Stimulated activated CD4-positive, alpha-beta T cell treated with anti-CD3 and anti-CD28 coated beads, Interleukin-4, amount 100 ng/mL, for 4 hours (primary cell): ENCODE measurements at places on chromosomes 1 and 21.

DNA sequence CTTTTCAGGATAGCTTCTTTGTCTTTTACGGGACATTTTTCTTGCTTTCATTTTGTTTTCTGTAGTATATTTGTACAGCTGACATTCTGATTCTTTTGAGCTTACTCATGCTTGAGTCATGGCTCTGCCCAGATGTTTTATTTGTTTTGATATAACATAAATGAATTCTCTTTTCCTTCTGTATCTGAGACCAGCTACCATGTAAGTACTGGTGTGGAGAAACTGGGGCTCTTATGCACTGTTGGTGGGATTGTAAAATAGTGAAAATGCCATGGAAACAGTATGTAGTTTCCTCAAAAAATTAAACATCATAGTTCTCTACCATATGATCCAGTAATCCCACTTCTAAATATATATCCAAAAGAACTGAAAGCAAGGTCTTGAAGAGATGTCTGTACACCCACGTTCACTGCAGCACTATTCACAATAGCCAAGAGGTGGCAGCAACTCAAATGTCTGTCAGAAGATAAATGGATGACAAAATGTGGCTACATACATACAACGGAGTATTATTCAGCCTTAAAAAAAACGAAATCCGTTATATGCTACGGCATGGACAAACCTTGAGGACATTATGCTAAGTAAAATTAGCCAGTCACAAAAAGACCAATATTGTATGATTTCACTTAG, 61.4 kb downstream of the EIF2B3 start:
- DNase-seq = no peak

- DNase-seq = no peak
These were observed 385.5 kb downstream of the SMYD3 start for GRCh38 chr1:246121533-246121932.

- no peak for DNase-seq
These were observed 42.3 kb downstream of the TCEANC2 start for GRCh38 chr1:54095546-54096226.

GRCh38 chr1:113511269-113511668, 121.0 kb downstream of the MAGI3 start:
- no peak for DNase-seq

DNA sequence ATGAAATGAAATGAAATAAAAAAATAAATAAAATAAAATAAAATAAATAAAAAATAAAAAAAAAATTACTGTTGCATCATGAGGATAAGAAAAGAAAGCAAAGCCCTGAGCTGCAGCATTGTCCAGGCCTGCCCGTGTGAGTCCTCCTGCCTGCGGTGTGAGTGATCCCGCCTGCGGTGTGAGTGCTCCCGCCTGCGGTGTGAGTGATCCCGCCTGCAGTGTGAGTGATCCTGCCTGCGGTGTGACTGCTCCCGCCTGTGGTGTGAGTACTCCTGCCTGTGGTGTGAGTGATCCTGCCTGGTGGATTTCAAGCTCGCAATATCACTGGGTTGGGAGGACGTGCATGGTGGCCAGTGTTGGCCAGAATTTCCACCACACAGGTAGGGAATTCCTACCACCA, 22.4 kb upstream of the PTTG1IP start:
- no peak for DNase-seq

- no peak for DNase-seq
These were observed 722 bp upstream of the PODN start for GRCh38 chr1:53061123-53061858.

- DNase-seq = no peak
These were observed 67.1 kb downstream of the HIVEP3 start for GRCh38 chr1:41851589-41851988.

DNA sequence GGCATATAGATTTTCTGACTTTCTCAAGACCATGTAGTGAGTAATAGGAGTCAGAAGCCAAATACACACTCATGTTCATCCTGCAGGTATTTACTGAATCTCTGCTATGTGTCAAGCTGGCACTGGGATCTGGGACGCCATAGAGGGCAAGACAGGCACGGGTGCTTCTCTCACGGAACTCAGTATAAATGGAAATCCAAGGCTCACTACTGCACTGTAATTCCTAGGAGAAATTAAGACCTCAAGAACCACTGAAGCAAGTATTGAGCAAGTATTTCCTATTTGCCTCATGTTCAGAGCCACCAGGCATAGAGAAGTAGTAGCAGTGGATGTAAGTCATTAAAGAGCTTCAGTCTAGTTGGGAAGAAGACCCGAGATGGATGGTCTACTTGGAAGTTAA, 38.9 kb downstream of the EIF2D start:
- DNase-seq = no peak

GRCh38 chr1:87916965-87917364, 588.3 kb downstream of the LMO4 start:
- no peak for DNase-seq

DNA sequence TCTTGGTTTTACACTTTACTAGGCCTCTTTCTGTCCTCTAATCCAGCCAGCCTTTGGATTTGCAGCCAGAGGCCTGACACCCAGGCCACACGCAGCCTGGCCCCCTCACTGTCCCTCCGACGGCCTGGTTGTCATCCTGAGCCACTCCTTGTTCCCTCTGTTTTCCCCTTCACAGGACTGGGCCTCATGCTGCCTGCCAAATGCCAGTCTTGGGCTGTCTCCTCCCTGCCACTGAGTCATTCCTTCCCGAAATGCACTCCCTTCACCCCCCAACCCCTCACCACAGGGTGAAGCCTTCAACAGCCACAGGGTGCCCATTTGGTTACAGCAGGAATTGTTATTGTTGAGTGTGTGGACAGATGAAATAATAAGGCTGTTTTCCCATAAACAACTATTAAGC, 21.3 kb downstream of the ACOT11 start:
- DNase-seq = no peak

DNA sequence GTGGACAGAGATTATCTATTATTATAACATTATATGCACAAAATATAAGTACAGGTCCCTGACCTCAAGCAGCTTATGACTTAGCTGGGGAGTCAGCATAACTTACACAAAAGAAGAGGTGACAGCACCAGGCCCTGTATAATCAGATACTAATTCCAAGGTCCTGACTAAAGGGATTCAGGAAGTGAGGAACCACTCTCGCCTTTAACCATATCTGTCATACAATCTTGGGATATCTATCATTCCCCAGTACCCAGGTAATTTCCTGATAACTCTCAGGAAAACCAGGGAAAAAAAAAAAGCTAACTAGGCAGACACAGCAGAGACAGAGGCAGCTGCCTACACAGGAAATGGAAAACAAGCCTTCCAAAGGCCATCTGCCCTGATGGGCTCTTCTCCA, 78.5 kb upstream of the CAMK1G start:
- no peak for DNase-seq

- no peak for DNase-seq
These were observed 113.1 kb downstream of the DNM3 start for GRCh38 chr1:171954361-171954760.

DNA sequence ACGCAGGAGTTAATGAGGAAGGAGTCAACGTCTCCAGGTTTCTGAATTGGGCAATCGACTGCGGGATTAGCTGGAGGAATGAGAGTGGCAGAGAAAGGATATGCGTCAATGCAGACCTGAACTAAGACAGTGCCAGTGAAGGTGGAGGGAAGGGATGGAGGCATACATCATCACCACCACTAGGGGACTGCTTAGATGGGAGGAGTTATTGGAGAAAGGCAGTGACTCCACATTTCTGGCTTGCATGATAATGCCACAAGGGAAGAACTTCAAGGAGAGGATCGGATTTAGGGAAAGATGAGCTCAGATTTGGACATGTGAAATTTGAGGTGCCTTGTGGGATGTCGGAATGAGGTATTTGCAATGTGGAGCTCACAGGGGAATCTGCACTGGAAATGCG, 17.5 kb downstream of the VASH2 start:
- DNase-seq = no peak

- DNase-seq = no peak
These were observed 192.8 kb downstream of the PRDM2 start for GRCh38 chr1:13892671-13893325.

DNA sequence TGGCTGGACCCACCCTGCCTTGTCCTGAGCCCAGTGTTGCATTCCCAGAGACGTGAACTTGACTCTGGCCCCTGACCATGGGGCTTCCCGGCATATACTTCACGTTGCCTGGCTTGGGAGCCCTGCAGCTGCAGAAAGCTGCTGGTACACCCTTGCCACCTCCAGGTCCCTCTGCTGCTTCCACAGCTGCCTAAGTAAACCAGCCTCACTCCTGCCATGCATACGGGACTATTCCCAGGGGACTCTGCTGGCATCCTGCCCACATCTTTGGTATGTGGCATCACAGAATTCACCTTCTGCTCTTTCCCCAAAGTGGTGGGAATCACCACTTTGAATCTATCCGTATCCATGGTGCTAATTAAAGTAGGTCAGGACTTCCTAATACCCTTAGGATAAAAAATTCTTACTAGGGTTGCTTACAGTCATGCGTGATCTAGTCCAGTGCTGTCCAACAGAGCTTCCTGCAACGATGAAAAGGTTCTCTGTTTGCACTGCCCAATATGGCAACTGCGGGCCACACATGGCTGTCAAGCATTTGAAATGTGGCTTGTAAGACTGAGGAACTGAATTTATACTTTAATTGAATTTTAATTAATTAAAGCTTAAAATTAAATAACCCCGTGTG, 203.0 kb downstream of the GRIK3 start:
- no peak for DNase-seq

DNA sequence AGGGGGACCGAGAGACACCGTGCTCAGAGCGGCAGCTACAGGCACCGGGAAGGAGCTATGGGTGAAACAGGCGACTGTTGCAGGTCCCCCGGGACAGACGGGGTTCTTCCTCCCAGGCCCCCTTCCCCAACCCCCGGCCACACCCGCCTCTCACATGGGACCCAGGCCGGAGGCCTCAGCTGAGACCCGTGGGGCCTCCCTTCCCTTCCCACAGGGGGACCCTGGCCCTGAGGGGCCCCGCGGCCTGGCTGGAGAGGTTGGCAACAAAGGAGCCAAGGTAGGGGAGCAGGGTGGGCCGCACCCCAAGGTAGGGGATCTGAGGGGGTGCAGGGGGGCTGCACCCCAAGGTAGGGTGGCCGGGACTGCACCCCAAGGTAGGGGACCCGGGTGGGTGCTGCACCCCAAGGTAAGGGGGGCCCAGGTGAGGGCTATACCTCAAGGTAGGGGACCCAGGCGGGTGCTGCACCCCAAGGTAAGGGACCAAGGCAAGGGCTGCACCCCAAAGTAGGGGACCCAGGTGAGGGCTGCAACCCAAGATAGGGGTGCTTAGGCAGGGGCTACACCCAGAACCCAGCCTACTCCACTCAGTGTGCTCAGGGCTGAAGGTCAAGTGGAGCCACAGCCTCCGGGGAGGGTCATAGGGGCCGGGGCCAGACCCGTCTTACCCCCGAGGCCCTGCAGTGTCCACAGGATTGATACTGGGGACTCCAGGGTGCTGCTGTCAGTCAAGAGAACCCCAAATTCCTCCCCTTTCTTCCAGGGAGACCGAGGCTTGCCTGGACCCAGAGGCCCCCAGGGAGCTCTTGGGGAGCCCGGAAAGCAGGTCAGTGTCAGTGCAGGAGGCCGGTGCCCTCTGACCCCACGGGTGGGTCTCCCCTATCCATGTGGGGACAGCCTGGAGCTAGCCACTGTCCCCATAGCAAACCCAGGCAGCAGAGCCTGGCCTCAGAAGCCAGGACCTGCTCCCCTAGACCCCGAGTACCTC, 22.7 kb downstream of the COL6A2 start:
- peak; percentile 0 for DNase-seq

- DNase-seq = no peak
These were observed 135.7 kb downstream of the C1orf94 start for GRCh38 chr1:34312359-34312758.

DNA sequence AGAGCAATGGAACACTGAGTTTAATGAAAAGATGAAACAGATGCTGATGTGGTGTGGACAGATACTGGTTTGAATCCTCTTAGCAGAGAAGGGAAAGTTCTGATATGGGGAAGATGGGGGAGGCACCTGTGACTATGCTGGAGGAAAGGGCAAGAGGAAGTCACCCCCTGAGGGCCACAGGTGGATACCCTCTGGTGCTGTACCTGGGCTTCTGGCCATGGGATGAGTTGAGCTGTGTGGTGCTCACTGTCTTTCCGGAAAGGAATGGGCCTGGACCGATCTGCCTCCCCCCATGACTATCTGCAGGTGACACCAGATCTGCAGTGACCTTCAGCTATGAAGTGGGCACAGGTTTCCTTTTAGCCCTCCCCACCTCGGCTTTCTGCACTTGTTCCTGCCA, 52.4 kb downstream of the IER5 start:
- DNase-seq = no peak

DNA sequence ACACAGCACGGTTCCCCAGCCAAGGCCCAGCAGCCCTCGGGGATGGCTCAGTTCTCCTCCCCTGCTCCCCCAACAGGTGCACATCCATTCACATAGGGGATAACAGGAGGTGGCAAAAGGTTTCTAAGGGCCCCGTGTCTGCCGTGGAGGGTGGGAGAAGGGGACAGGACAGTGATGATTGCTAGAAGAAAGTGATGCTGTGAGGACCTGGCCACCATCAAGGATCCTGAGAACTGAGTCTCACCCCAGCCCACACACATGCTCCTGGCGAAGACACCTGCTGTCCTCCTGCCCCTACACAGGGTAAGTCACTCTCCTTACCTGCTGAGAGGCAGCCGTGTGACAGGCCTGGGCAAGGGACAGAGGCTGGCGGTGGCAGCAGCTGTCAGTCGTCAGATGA, 54.5 kb downstream of the GNG4 start:
- DNase-seq = no peak

GRCh38 chr1:109928591-109929111, 18.0 kb downstream of the CSF1 start:
- DNase-seq = no peak

DNA sequence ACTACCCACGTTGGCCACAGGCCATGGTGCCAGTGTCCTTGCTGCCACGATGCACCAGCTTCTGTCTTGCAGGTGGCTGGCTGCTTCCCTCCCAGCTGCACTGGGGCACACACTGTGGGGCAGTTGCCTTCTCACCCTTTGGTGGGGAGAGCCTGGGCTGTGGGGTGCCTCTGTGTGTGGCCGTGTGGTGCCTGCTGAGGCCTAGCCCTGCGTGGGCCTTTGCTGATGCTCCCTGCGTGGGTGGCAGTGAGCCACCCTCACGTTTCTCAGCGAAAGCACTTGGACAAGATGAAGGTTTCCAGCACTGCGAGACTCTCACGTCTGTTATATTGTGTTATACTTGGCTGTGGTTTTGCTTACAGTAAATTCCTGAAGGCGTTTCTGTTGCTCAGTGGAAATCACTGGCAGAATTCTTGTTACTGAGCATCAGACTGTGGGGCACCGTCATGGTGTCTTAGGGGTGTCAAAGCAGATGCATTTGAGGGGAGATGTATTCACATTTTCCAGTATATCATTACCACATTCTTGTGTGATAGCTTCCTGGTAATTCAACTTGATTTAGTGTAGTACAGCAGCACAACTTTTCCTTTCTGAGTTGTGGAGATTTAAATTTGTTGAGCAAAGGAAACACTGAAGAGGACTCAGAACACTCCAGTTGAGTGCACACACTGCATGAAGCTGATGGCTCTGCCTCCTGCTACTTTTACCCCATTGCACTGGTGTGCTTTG, 124.7 kb downstream of the PCBP3 start:
- DNase-seq = peak; percentile 43
